ENCODE measurements at places on chromosomes 2 and 18. TPM values are rescaled to one million over a fixed set of nuclear protein-coding genes. Genes with fewer than 3 reads are reported as not detected.

The MYO7B gene
- polyA plus RNA-seq: 1.2 TPM

The ATP8B1 gene
- polyA plus RNA-seq: 6.6 TPM

The GALNT3 gene
- 0.94 TPM for polyA plus RNA-seq

The RRM2 gene
- 24.9 TPM for polyA plus RNA-seq

The SLC30A3 gene
- not detected for polyA plus RNA-seq

The FOXD4L1 gene
- 1.4 TPM for polyA plus RNA-seq

The ANKRD53 gene
- 1.6 TPM for polyA plus RNA-seq

The RGPD3 gene
- polyA plus RNA-seq: 0.36 TPM

The EFEMP1 gene
- polyA plus RNA-seq: 21.6 TPM

The DNAJC5G gene
- not detected for polyA plus RNA-seq

The AQP12B gene
- polyA plus RNA-seq: 1.3 TPM

The BCL11A gene
- polyA plus RNA-seq: 4.3 TPM

The PAIP2B gene
- 5.5 TPM for polyA plus RNA-seq

The C2orf78 gene
- not detected for polyA plus RNA-seq

The CREG2 gene
- 3.8 TPM for polyA plus RNA-seq

The RPE gene
- 28.2 TPM for polyA plus RNA-seq

The AAMP gene
- polyA plus RNA-seq: 93.4 TPM

The TTC21B gene
- 26.8 TPM for polyA plus RNA-seq

The DNER gene
- 1.4 TPM for polyA plus RNA-seq

The CCDC150 gene
- 7.6 TPM for polyA plus RNA-seq

The AMMECR1L gene
- polyA plus RNA-seq: not detected

Data from muscle of arm (tissue), 14 donors.